ENCODE measurements at places on chromosomes 16 and 17. TPM values are rescaled to one million over a fixed set of nuclear protein-coding genes. Genes with fewer than 3 reads are reported as not detected.

DNA sequence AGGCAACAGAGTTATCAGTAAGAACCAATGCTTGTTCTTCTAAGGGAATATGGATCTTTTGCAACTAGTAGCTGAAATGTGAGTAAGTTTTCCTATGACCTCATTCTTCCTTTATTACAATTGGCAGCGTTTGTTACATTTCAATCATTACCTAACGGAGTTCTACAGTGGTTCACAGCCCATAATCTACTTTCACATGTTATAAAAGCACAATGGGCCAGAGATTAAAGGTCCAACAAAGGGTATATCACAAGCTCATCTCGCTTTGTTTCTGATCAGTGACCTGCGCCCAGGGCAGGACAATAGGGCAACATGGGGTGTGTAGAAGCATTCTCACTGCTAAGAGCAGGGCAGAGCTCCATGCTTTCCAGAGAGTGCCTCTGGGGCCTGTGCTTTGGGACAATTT, 279.9 kb upstream of the DYNLRB2 start:
- DNase-seq = peak; percentile 73

The BICDL2 gene
- total RNA-seq = not detected

The CA10 gene
- total RNA-seq = not detected

The TMIGD1 gene
- total RNA-seq = not detected

- DNase-seq = no peak
Measured at GRCh38 chr17:73098919-73099318, 6.4 kb upstream of the SLC39A11 start.

GRCh38 chr17:71446645-71447437, 674.0 kb upstream of the SOX9 start:
- DNase-seq = no peak

The STAT5A gene
- 44.2 TPM for total RNA-seq

GRCh38 chr17:64974750-64975317, 55.6 kb upstream of the LRRC37A3 start:
- DNase-seq = peak; percentile 16

- no peak for DNase-seq
Measured at GRCh38 chr16:11642765-11643116, 25.5 kb upstream of the SNN start.

GRCh38 chr17:62692721-62693431, 65.4 kb downstream of the MRC2 start:
- DNase-seq = no peak

DNA sequence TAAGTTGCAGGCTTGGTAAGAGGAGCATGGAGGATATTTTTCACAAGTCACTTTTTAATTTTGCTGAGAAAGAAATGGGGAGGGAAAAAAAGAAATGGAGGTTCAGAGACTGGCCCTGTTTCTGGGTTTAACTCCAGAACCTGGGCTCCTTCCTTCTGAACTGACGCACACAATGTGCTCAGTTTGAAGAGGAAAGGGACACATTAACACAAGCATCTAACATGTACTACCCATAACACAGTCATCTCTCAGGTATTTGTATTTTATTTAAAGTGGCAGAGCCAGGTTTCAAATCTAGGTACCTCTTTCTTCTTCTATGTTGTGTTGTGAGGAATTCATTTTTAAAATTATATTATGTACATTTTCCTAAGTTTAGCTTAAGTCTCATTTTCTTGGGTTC, 5.3 kb upstream of the TMEM100 start:
- DNase-seq = no peak

DNA sequence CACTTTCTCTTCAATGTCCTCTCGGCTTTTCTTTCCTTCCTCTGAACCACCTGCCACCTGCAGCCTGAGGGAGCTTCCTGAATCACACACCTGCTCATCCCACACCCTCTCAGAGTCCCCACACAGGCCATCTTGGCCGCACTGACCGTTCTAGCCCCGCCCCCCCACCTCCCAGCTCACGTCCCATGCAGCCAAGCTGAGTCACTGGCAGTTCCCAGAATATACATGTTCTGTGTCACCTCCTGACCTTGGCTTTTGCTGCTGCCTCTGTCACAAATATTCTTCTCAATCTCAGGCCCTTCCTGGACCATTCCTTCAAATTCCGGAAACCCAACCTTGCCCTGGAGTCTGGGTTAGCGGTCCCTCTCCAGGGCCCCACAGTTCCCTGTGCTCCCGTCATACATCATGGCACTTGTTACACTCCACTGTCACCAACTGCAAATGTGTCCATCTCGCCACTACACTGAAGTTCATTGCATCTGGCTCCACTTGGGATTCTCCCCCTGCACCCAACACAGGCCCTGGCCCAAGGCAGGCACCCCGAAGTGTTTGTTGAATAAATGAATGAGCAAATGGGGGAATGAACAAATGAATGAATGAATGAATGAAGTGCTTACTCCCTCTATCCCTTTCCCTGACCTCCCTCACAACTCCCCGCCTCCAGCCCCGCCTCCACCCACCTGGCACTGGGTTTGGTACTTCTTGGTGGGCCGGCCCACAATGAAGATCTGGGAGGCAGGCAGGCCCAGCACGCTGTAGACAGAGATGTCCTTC, 12.8 kb downstream of the PIMREG start:
- peak; percentile 66 for DNase-seq

DNA sequence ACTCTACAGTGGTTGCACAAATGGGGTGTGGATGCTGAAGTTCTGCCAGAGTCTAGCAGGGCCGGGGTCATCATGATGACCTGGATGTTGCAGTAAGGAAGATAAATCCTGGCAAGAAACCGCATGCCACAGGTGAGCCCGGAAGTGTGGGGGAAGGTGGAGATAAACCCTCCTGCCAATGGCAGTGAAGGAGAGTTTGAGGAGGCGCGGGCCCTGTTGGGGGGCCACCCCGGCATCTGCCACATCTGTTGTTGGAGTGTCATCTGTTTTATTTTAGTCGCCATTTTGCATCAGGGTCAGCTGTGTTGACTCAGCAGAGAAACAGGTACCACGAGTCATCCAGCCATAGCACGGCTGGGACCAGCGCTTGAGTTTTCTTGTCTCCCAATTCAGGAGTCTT, 173.8 kb upstream of the CHMP6 start:
- DNase-seq = no peak

GRCh38 chr17:82278786-82279391, 5.4 kb upstream of the CSNK1D start:
- no peak for DNase-seq

- no peak for DNase-seq
Measured at GRCh38 chr17:39719563-39720355, 10.6 kb downstream of the MIEN1 start.

DNA sequence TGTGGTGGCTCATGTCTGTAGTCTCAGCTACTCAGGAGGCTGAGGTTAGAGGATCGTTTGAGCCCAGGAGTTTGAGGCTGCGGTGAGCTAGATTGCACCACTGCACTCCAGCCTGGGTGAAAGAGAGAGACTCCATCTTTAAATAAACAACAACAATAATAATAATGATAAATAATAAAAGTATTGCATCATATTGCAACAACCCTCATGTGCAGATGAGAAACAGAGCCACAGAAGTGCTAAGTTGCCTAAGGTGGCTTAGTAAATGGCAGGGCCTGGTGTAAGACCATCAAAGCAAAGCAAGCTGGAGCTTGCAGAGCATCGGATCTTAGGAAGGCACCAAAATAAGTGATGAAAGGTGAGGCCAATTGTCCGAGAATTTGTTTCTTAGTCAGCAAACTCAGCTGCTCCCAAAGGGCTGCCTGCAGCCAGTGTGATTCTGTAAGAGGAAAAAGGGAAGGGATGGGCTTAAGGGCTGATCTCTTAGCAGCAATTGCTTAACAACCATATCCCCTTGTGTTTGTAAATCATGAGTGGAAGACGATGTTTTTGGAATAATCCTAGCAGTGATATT, 45.3 kb upstream of the HS3ST3A1 start:
- DNase-seq = no peak

DNA sequence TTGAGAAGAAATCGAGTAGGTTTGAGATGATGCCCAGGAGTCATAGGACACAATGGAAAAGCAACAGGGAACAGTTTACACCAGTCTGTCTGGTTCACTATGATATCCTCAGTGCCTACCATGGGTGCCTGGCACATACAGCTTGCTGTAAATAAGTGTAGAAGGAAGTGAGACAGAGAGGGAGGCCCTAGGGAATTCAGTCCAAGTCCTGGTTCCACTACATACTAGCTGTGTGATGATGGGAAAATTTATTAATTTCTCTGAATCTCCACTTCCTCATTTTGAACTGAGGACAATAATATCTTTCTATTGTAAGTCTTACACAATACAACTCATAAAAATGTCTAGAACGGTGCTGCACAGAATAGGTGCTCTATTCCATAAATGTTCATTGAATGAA, 53.3 kb upstream of the LYRM9 start:
- no peak for DNase-seq

GRCh38 chr16:14602443-14602963, 27.6 kb downstream of the PARN start:
- no peak for DNase-seq

- no peak for DNase-seq
Measured at GRCh38 chr16:1771864-1772361, 570 bp upstream of the NME3 start.

GRCh38 chr17:15456496-15456895, 10.9 kb downstream of the CDRT4 start:
- no peak for DNase-seq

GRCh38 chr16:69520800-69521602, 44.8 kb upstream of the NFAT5 start:
- DNase-seq = no peak

The PRAC1 gene
- not detected for total RNA-seq

- no peak for DNase-seq
Measured at GRCh38 chr17:57288773-57289121, 32.4 kb downstream of the MSI2 start.

The ZNF652 gene
- total RNA-seq = 12.1 TPM

- DNase-seq = no peak
Measured at GRCh38 chr17:40671282-40671681, 6.3 kb upstream of the KRT222 start.

- peak; percentile 86 for DNase-seq
Measured at GRCh38 chr17:7436556-7437368, 1.5 kb downstream of the TMEM102 start.

The MYH1 gene
- total RNA-seq = not detected

GRCh38 chr16:65284626-65285025, 162.8 kb upstream of the CDH11 start:
- DNase-seq = no peak

- DNase-seq = peak; percentile 25
Measured at GRCh38 chr17:82444941-82445521, 5.5 kb downstream of the CYBC1 start.

The CDRT4 gene
- total RNA-seq = 2.0 TPM

The KRTAP1-4 gene
- not detected for total RNA-seq

The CARD14 gene
- 0.22 TPM for total RNA-seq

DNA sequence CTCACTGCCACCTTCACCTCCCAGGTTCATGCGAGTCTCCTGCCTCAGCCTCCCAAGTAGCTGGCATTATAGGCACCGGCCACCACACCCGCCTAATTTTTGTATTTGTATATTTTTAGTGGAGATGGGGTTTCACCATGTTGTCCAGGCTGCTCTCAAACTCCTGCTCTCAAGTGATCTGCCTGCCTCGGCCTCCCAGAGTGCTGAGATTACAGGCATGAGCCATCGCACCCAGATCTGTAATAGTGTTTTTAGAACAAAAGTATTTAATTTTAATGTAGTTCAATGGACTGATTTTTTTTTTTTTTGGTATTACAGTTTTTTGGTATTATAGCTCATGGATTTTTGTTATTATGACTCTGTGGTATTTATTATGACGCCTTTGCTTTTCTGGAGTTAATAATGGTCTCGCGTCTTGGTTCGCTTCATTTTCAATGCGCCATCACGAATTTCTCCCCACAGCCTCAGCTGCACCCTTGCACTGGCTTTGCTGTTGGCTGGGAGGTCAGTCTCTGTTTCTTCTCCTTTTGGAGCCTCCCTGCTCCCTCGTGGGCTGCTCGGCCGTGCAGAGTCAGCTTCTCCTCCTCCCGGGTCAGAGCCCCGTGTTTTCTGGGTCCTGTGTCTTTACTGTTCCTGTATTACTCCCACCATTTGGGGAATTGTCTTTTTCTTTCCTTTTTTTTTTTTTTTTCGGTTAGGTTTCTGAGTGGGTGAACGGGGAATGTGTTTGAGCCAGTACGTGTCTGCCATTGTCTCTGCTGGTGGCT, 27.2 kb downstream of the BAIAP2 start:
- DNase-seq = no peak

DNA sequence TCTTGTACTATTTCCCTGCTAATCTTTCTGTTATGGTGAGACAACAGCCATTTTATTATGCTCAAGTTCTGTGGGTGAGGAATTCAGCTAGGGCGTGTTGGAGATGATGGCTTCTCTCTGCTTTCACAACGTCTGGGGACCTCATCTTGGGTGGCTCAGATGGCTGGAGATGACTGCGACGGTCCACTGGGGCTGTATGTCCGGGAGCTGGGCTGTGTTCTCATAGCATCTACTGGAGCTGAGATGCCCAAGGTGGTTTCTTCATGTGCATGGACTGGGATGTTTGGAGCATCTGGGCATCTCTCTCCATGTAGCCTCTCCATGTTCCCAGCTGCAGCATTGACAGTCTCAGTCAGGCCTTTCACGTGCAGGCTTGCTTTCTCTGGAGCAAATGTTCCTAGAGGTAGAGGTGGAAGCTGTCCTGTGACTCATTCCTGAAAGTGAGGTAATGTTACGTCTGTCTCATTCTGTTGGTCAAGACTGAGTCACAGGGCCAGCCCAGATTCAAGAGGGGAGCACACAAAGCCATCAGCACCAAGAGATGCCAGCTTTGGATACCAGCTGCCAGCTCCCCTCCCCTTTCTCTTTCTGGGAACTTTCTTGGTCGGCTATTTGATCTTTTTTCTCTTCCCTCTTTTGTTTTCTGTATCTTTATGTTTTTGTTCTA, 96.2 kb downstream of the RAP1GAP2 start:
- DNase-seq = peak; percentile 30

- DNase-seq = no peak
Measured at GRCh38 chr17:50180111-50180510, 14.3 kb downstream of the SGCA start.

The CRYBA1 gene
- total RNA-seq = not detected

- no peak for DNase-seq
Measured at GRCh38 chr16:1946495-1947368, 3.7 kb upstream of the MSRB1 start.

GRCh38 chr17:39894681-39895376, 23.6 kb downstream of the GSDMB start:
- no peak for DNase-seq

DNA sequence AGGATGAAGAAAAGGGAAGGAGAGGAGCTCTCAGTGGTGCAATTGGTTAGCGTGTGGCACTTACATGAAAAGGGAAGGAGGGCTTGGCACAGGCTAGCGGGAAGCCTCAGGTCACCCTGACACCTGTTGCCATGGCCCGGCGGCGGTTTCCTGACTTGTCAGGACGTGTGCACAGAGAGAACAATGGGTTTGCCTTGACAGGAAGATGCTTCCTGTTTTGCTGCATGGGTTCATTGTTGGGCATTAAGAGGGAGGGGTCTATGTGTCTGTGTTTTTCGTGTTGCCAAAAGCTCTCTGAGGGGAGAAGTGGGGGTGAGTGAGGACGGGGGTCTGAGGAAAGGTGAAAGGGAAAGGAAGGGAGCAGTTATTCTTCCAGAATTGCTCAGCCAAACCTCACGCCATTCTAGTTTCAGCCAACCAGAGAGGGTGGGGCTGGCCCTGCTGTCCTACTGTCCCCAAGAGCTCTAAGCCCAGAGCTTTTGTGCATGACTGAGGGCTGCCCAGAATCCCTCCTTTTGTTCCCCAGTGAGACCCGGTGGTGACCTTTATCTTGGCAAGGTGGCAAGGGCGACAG, 17.1 kb upstream of the CCR7 start:
- peak; percentile 100 for DNase-seq
